ENCODE measurements at places on chromosomes 1 and 21. TPM values are rescaled to one million over a fixed set of nuclear protein-coding genes. Genes with fewer than 3 reads are reported as not detected.
A peak's percentile ranks its signal among the peaks of the same experiment; 100 is the strongest.

The ATP6V1G3 gene
- total RNA-seq = 1.9 TPM

GRCh38 chr1:47703156-47703825, 265.4 kb downstream of the FOXD2 start:
- no peak overlapping the region for H3K27ac ChIP-seq
- no peak overlapping the region for H3K4me3 ChIP-seq
- peaks cover 4% of the 10 kb centered on the region for H3K27me3 ChIP-seq
- DNase-seq = peak; percentile 76

DNA sequence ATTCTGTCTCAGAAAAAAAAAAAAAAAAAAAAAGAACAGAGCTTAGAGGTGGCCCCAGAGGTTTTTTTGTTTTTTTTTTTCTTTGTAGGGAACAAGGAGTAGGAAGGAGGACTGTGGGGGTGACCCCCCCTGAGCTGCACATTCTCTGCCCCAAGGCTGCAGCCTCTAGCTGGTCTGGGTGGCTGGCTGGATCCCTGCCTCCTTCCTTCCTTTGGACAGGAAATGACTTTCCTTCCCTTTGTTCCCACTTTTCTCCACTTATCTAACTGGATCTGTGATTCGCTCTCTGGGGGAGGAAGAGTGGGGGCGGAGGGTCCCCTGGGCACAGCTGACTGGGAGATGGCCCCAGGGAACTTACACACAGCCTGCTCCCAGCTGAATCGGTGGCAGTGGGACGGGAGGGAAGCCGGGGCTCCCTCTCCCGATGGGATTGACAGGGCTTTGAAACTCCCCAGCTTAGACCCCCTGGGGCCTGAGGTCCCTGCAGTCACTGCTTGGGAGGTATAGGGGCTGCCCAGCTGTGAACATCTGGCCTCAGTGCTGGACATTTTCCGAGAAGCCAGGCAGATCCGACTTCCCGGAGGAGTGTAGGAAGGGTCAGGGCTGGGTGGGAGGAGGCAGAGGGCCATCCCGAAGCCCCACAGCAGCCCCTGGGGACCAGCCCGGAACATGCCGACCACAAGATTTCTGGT, 2.1 kb downstream of the FBLIM1 start:
- H3K4me1 ChIP-seq = peaks cover 9% of the 10 kb centered on the region
- no peaks in the 10 kb centered on the region for H3K27me3 ChIP-seq
- H3K27ac ChIP-seq = peak overlapping the region; percentile 2
- peak; percentile 83 for DNase-seq
- no peaks in the 10 kb centered on the region for H3K36me3 ChIP-seq

The C4BPB gene
- 1.3 TPM for total RNA-seq

GRCh38 chr1:229798558-229798957, 172.5 kb downstream of the URB2 start:
- H3K27ac ChIP-seq = no peak overlapping the region
- H3K4me3 ChIP-seq = no peak overlapping the region
- DNase-seq = no peak
- no peaks in the 10 kb centered on the region for H3K4me1 ChIP-seq
- no peaks in the 10 kb centered on the region for H3K27me3 ChIP-seq

DNA sequence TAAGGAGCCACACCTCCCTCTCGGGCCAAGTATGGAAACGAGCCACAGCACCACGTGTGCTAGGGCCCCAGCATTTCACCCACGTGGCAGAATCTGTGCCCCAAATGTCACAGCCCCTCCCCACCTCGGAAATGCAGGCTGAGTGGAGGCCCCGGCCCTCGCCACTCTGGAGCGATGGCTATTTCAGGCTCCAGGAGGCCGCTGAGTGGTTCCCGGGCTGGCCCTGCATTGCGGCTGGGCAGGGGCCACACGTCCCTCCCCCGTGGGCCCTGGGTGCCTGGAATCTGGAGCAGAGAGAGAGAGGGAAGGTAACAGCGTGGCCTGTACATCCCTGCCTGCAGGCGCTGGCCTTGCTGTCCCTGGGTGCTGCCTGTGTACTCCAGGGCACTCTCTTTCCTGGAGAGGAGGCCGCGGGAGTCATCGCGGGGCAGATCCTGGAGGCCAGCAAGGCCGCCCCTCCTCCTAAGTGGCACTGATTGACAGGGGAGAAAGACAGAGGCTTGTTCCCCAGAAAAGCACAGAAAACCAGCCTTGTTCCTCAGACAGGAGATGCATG, 68.0 kb upstream of the TRAPPC10 start:
- peaks cover 3% of the 10 kb centered on the region for H3K36me3 ChIP-seq
- H3K27ac ChIP-seq = no peak overlapping the region
- H3K4me3 ChIP-seq = no peak overlapping the region
- no peak for DNase-seq
- no peaks in the 10 kb centered on the region for H3K4me1 ChIP-seq
- H3K27me3 ChIP-seq = no peaks in the 10 kb centered on the region

DNA sequence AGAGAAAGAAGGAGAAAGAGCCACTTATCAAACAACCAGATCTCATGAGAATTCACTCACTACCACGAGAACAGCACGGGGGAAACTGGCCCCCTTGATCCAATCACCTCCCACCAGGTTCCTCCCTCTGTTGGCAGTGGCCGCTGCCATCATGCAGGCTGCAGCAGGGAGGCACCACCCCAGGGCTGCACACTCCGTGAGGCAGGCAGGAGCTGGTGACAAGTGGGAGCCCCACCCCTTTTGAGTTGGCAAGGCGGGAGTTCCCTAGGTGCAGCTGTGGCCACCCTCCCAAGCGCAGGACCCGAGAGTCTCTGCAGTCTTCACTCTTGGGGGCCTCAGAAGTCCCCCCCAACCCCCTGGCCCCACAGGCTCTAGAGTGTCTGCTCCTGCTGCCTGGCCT, 83.9 kb upstream of the GJB5 start:
- no peaks in the 10 kb centered on the region for H3K27me3 ChIP-seq
- no peaks in the 10 kb centered on the region for H3K36me3 ChIP-seq
- H3K27ac ChIP-seq = no peak overlapping the region
- DNase-seq = no peak
- H3K4me1 ChIP-seq = no peaks in the 10 kb centered on the region
- no peak overlapping the region for H3K4me3 ChIP-seq

- peak; percentile 93 for DNase-seq
- no peak overlapping the region for H3K27ac ChIP-seq
- H3K4me1 ChIP-seq = no peaks in the 10 kb centered on the region
- H3K4me3 ChIP-seq = no peak overlapping the region
Measured at GRCh38 chr1:38815903-38816627, 43.5 kb downstream of the RRAGC start.

GRCh38 chr21:29351691-29352090, 53.0 kb downstream of the BACH1 start:
- peaks cover 5% of the 10 kb centered on the region for H3K4me1 ChIP-seq
- H3K27ac ChIP-seq = no peak overlapping the region
- H3K27me3 ChIP-seq = no peaks in the 10 kb centered on the region
- H3K4me3 ChIP-seq = no peak overlapping the region
- no peaks in the 10 kb centered on the region for H3K36me3 ChIP-seq

The CAP1 gene
- total RNA-seq = 328 TPM

The CD247 gene
- 7.7 TPM for total RNA-seq

- no peaks in the 10 kb centered on the region for H3K27me3 ChIP-seq
- no peak overlapping the region for H3K4me3 ChIP-seq
- no peak overlapping the region for H3K27ac ChIP-seq
- no peaks in the 10 kb centered on the region for H3K4me1 ChIP-seq
- H3K36me3 ChIP-seq = no peaks in the 10 kb centered on the region
Measured at GRCh38 chr21:28356422-28356821, 636.3 kb downstream of the LTN1 start.

GRCh38 chr1:225855503-225856300, 26.5 kb downstream of the TMEM63A start:
- peaks cover 60% of the 10 kb centered on the region for H3K36me3 ChIP-seq
- H3K27ac ChIP-seq = peak overlapping the region; percentile 9
- H3K27me3 ChIP-seq = no peaks in the 10 kb centered on the region
- DNase-seq = no peak
- peaks cover 4% of the 10 kb centered on the region for H3K4me1 ChIP-seq
- no peak overlapping the region for H3K4me3 ChIP-seq

The UMODL1 gene
- total RNA-seq = not detected

- H3K4me1 ChIP-seq = no peaks in the 10 kb centered on the region
- no peak for DNase-seq
- H3K27me3 ChIP-seq = no peaks in the 10 kb centered on the region
- H3K36me3 ChIP-seq = no peaks in the 10 kb centered on the region
Measured at GRCh38 chr1:199545780-199546179, 481.7 kb upstream of the NR5A2 start.

DNA sequence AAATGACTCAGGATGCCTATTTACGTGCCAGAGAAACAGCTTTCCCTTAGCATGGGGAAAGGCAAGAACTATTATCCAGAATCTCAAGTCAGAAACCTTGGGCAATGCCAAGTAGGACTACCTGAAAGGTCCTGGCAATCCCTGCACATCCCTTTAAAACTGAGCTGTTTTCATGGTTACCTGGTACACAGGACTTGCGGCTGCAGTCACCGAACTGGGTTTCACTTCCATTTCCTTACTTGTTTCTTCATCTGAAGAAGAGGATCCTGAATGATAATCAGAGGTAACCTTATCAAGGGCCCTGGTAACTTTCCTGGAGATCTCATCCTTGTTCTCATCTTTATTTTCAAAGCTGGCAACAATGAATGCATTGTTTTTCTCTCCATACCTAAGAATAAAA, 14.3 kb downstream of the BTG3 start:
- no peak for DNase-seq
- no peak overlapping the region for H3K27ac ChIP-seq
- no peaks in the 10 kb centered on the region for H3K27me3 ChIP-seq

- H3K27ac ChIP-seq = no peak overlapping the region
- DNase-seq = no peak
- H3K4me1 ChIP-seq = no peaks in the 10 kb centered on the region
- no peaks in the 10 kb centered on the region for H3K36me3 ChIP-seq
Measured at GRCh38 chr21:31360717-31361116, 16.7 kb upstream of the TIAM1 start.

Data from kidney (tissue), 22 donors.